ENCODE measurements at places on chromosomes 6 and 20. TPM values are rescaled to one million over a fixed set of nuclear protein-coding genes. Genes with fewer than 3 reads are reported as not detected.

Gene DHX16
- total RNA-seq = 46.9 TPM

Gene SPO11
- not detected for total RNA-seq

Gene PBOV1
- total RNA-seq = not detected

Gene C20orf202
- total RNA-seq = not detected

Gene PCSK2
- total RNA-seq = not detected

Gene ANKEF1
- 2.8 TPM for total RNA-seq

Gene REPS1
- 33.4 TPM for total RNA-seq

Gene PSORS1C1
- 2.4 TPM for total RNA-seq

Gene PLG
- not detected for total RNA-seq

Gene FGD2
- total RNA-seq = not detected

Gene ANKRD6
- total RNA-seq = 4.7 TPM

Gene SPTLC3
- 0.71 TPM for total RNA-seq
